ENCODE measurements at places on chromosomes 5 and 9. TPM values are rescaled to one million over a fixed set of nuclear protein-coding genes. Genes with fewer than 3 reads are reported as not detected.

CD180 gene
- not detected for total RNA-seq

NR2F1-AS1 gene
- 12.5 TPM for total RNA-seq

TTF1 gene
- total RNA-seq = 6.5 TPM

COL15A1 gene
- 1.9 TPM for total RNA-seq

DNA sequence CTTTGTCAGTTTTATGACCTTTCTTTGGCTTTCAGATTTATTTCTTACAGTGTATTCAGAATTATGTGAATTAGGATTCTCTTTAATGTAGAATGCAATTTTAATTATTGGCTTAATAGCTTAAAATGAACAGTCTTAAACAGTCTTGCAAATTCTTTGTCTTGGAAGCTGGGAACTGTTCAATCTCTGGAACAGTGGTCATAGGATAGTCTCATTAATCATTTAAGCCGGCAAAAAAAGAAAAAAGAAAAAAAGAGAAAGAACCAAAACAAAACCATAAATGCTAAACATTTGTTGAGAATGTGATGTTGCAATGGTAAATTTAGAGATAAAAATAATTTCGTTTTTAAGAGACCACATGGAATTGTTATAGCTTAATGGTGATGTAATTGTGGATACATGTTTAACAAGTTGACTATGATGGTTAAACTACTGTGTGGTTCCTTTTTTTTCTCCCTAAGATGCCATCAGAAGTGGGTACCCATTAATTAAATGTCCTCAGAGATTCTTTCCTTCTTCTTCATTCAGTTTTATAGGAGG is 61.6 kb downstream of the NNT start:
- DNase-seq = peak; percentile 22

- DNase-seq = peak; percentile 84
Measured at GRCh38 chr9:5510360-5510931, at the start of gene PDCD1LG2. PDCD1LG2 (plus strand) TSS chr9:5510531; CDS start chr9:5522547, 12,016 bp downstream.

- DNase-seq = no peak
Measured at GRCh38 chr9:81550207-81550583, 139.2 kb downstream of the TLE1 start.

- no peak for DNase-seq
Measured at GRCh38 chr5:79699763-79700400, 10.2 kb downstream of the CMYA5 start.

DNA sequence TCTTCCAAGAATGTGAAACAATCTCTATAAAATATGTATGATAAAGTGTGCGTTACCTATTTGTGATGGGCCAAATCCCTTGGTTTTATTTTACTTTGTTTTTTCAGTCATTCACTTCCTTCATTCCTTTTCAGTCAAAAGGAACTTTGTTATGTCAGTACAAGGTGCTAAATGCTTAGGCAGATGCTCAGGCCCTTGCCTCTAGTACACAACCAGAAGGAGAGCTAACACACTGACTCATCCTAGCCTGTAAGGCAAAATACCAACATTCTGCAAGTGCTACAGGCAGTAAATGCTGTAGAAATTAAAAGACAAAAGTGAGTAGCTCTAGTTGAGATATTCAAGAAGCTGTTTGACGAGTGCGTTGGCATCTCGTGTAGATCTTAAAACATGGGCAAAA is 49.4 kb downstream of the TRPM6 start:
- no peak for DNase-seq

GRCh38 chr9:92564982-92565381 is 29.2 kb upstream of the ECM2 start:
- DNase-seq = peak; percentile 47

- DNase-seq = no peak
Measured at GRCh38 chr5:115813719-115814118, 2.7 kb downstream of the CDO1 start.
